ENCODE measurements at places on chromosomes 7 and 10.

DNA sequence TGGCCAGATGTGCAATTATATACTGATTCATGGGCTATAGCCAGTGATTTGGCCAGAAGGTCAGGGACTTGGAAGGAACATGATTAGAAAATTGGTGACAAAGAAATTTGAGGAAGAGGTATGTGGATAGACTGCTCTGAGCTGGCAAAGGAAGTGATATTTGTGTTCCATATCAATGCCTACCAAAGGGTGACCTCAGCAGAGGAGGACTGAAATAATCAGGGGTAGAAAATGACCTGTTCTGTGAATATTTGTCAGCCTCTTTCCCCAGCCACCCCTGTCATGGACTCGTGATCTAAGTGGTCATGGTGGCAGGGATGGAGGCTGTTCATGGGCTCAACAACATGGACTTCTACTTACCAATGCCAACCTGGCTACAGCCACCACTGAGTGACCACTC, 47.0 kb downstream of the PTPRE start:
- no peak for DNase-seq

GRCh38 chr7:73894733-73895551, 34.0 kb downstream of the TMEM270 start:
- DNase-seq = no peak

DNA sequence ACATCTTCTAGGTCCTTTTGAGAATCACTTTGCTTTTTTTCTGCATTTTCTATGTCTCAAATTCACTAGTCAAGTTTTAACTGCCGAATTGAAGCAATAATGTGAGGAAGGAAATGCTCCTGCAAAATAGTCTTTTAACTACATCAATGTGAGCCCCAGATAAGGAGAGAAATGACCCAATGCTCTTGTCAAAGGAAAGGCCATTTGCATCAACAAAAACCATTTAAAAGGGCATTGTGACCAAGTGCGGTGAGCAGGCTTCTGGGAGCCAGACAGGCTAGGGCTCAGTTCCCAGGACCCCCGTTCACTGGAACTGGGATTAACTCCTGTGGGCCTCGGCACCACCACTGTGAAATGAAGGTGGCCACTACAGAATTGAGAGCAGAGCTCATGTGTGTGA, 127.9 kb upstream of the EEPD1 start:
- DNase-seq = no peak

GRCh38 chr10:75403939-75404814, 2.6 kb upstream of the ZNF503 start:
- DNase-seq = no peak

DNA sequence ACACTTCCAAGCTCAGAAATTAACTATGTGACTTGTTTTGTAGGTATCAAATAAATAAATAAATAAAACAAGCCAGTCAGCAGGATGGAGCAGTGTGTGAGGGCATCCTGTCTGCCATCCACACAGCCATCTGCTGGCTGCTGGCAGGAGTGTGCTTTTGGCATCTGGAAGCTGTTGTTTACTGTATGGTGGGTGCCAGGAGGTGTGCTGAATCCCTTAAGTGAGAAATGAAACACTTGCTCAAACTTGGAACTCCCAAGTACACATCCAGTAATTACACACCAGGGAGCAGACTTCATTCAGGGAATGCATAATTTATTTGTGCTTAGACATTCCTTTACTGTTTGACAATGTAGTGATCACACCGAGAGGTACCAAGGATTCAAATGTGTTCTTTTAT, 16.9 kb upstream of the TAX1BP1 start:
- no peak for DNase-seq

DNA sequence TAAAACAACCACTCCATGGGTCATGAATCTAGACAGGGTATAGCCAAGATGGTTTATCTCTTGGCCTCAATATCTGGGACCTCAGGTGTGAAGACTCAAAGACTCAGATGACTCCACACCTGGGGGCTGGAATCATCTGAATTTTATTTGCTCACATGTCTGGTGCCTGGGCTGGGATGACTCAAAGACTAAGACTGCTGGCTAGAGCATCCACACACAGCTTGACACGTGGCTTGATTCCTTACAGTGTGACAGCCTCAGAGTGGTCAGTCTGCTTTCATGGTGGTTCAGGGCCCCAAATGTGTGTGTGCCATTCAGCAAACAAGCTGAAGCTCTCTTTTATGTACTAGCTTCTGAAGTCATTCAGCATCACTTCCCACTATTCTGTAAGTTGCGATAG, 333.7 kb downstream of the RNLS start:
- no peak for DNase-seq

GRCh38 chr7:45920502-45921380, at the start of gene IGFBP3:
Gene IGFBP3, minus strand, starts transcription at chr7:45921272. Its CDS starts 132 bp downstream, at chr7:45921140.
- no peak for DNase-seq

GRCh38 chr7:17584822-17585221, 286.4 kb downstream of the AHR start:
- DNase-seq = no peak

DNA sequence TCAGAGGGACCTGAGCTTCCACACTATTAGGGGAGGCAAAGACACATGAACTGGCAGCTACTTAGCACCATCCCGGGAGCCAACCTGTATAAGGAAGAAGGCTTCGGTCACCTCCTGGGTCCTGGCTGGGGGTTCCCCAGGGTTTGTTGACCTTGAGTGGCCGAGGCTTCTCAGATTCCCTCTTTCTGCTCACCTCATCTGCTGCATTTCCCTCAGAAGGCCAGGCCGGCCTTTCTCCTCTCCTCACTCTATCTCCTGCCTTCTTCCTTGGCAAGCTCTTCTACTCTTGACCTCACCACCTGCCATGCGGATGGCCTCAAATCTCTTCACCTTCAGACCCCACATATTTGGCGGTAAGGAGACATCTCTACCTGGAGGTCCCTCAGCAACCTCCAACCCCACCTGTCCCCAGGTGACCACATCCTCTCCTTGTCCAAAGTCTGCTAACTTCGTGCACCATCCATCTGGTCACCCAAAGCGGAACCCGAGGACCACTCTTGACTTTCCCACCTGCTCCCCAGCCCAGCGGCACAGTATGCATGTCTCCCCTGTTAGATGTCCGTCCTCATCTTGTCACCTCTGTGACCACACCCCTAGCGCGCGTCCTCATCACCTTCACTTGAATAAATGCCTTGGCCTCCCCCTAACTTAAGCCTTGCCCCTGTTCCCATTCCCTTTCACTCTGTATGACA, 133.8 kb upstream of the UNC5B start:
- no peak for DNase-seq

DNA sequence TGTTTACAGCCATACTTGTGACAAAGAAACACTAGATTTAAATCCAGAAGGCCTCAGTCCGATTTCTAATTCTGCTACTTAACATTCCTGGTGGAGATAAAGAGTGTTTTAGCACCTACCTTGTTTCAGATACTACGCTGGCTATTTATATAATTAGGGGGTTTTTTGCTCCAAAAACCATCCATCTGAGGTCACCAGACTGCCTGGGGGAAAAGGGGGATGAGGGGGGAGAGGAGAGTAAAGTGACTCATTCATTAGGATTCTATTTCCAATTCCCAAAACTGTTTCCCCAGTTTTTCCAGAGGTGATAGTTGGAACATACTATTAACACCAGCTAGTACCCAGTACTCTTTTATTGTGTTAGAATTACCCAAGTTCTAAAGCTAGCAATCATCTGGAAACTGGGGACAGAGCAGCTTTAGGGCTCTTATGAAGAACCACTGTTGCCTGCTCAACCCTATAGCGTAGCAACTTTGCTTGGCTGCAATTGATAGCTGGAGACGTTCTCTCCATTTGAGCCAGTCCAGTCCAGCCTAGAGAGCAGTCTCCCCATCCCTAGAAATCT, 6.6 kb downstream of the GCC1 start:
- DNase-seq = no peak

- DNase-seq = no peak
These were observed 620 bp downstream of the BET1 start for GRCh38 chr7:94003446-94004023.

- DNase-seq = no peak
These were observed 159.6 kb upstream of the SLC26A5 start for GRCh38 chr7:103605640-103606039.

GRCh38 chr10:59589796-59590195, 119.9 kb downstream of the SLC16A9 start:
- no peak for DNase-seq

DNA sequence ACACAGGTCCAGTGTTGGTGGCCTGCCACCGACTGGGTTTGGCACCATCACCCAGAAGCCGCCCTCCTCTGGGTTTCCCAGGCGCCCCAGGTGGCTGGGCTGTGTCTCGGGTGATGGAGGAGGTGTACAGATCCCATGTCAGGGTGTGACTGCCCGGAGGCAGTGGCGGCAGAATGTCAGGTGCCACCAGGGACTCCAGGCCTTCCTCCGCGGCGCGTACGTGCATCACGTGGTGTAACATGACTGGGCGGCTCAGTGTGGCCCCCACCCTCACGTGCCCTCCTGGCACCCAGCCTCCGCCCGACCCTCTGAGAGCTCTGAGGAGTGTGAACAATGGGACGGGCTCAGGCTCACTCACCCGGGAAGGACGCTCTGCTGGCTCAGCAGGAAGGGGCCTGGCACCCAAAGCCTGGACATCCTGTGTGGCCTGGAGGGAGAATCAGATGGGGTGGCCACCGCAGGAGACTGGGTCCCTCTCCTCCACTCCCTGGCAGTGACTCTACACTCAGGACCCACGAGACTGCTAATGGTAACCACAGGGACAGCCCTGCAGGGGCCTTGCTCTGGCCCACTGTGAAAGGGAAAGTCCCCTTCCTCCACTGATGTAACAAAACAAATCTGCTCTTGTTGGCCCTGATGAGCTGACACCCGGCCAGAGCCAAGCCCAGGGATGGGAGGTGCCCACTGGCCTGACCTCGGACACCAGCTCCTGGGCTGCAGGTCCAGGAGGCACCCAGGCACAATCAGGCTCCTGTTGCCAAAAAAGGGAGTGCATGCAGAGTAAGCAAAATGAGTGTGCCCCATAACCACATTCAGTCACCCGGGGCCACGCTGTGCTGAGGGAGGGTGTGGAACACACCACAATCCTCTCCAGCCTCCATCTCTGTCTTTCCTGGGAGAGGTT, 164.8 kb downstream of the PRKAG2 start:
- no peak for DNase-seq

DNA sequence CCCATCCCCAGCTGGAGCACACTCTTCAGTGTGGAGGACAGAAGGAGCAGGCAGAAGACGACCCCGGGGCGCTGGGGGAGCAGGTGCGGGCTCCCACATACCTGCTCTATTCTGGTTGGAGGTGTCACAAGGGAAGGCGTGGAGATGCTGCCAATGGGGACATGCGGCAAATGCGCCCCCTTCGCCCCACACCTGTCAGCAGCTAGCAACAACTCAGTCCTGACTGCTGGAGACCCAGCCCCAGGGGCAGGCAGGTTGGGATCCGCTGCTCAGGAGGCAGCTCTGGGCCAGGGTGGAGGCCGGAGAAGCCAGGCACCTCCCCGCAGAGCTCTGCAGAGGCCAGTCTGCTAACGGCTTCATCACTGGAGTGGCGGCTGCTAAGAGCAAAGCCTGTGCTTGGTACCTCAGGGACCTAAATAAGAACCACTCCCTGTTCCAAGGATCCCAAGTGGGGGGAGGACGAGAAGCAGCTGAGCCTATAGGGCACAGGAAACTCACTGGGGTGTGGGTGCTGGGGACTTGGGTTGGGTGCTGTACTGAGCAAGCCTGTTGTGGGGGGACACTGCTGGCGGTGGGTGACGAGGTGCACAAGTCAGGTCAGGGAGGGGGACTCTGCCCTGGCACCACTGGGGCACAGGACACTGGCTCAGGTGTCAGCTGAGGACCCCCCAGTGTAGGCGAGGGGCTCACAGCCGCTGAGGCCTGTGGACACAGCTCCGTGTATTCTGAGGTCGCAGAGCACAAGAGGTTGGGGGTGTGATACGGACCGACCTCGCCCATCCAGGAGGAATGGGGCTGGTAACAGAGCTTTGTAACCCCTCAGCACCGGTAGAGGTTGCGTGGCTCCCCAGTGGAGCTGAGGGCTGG, 19.2 kb upstream of the GPR146 start:
- no peak for DNase-seq

DNA sequence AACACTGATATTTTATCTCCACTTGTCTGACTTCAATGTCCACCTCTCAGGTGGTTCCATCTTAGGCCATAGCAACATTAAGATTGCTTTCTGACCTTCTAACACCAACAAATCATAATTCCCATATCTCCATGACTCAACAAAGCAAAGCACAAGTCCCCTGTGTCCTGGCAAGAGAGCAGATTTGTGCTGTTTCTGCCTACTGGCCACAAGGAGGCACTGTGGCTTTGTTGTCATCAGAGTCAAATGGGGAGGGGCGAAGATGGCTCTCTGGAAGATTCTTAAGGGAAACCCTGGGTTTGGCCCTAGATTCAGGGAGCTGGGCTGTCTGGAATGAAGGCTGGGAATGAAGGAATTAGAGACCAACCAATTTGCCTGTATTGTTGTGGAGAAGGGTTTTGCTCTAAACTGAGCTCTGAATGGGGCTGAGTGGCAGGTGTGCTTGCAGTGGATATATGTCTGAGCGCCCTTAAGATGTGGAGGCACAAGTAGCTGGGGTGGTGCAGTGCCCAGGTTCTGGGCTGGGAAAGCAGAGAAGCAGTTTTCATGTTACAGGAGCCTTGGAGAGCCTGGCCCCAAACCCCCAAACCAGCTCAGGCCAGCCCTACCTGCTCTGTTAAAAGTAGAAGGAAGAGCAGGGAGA, 154.8 kb upstream of the PRSS58 start:
- no peak for DNase-seq

- DNase-seq = no peak
These were observed 29.3 kb upstream of the HECW1 start for GRCh38 chr7:43083106-43083505.

DNA sequence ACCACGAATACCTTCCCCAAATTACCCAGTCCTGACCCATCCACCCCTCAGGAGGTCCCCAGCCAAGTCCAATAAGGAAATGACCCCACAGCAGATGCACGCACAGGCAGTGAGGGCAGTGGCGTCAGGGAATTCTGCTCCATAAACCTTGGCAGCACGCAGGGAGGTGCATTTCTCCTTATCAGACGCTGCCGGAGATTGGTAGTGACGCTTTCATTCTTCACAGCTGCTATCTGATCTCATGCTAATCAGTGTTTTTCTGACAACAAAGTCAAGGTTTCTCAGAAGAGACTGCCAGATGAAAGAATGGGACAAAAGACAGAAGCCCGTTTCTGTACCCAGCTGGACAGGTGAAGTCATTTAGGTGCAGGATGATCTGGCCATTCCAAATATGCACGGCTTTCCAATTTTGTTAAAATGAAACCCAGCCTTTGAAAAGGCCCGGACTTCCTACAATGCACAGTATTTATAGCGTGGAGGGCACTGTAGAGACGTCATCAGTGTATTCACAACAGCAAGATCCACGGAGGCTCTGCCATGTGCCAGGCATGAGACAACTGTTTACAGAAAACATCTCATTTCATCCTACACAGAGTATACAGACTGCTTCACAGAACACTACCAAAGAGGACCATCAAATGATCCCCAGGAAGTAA, 35.3 kb downstream of the DIP2C start:
- no peak for DNase-seq

GRCh38 chr10:103184615-103185014, 8.5 kb downstream of the NT5C2 start:
- DNase-seq = no peak

- no peak for DNase-seq
These were observed 70.8 kb upstream of the ZNF438 start for GRCh38 chr10:31102421-31102820.
